Melanocyte of skin (primary cell): ENCODE measurements at places on chromosomes 7 and 10. TPM values are rescaled to one million over a fixed set of nuclear protein-coding genes. Genes with fewer than 3 reads are reported as not detected.

The OPN1SW gene
- not detected in 2 replicates for total RNA-seq

The RAMP3 gene
- 0.34 and 0.73 TPM in 2 replicates for total RNA-seq

The MYL10 gene
- not detected in 2 replicates for total RNA-seq

The PLXNA4 gene
- under 0.01 TPM in 2 replicates for total RNA-seq

The HOXA1 gene
- total RNA-seq = 0.33 and 0.93 TPM in 2 replicates

The AKR1C8 gene
- total RNA-seq = not detected in 2 replicates

The NME8 gene
- not detected in 2 replicates for total RNA-seq

The ZNF467 gene
- under 0.01 TPM in 1 of 2 replicates, not detected in the other for total RNA-seq

The SLC13A1 gene
- total RNA-seq = not detected in 2 replicates

The CRTAC1 gene
- total RNA-seq = 0.34 TPM in 1 of 2 replicates, not detected in the other
